ENCODE measurements at places on chromosomes 1 and 21.

GRCh38 chr1:84570436-84571149 is 3.6 kb downstream of the CTBS start:
- DNase-seq: peak; percentile 58

GRCh38 chr1:9118186-9118585 is 10.7 kb downstream of the GPR157 start:
- no peak for DNase-seq

GRCh38 chr1:201450721-201451291 is 18.2 kb downstream of the PHLDA3 start:
- DNase-seq: no peak

DNA sequence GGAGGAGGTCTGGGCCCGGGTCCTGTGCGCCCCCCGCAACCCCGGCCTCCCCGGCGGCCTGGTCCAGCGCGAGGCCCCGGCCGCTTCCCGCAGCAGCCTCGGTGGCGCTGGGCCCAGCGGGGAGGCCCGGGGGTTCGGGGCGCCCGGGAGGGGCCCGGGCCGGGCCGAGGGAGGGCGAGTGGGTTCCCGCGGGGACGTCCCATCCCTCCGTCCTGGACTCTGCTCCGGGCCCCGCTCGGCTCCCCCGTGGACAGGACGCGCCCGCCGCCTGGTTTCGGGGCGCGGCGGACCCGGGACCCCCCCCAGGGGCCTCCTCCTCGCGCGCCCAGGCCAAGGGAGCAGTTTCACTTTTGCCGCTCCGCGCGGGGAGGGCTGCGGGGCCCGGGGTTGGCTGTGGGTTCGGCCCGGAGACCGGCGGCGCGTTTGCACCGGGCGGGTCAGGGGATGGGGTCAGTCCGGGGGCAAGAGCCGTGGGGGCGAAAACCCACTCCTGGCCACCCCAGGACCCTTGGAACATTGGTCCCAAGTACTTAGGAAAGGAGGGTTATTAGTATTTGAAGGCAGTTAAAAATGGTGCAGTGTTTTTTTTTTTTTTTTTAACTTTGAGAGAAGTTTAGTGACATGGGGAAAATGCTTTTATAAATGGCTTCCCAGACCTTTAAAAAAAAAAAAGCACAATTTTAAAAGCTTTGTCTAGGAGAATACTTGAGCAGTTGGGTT is 677 bp downstream of the AGPAT3 start:
- no peak for DNase-seq

GRCh38 chr1:184158896-184159681 is 107.6 kb downstream of the TSEN15 start:
- DNase-seq: no peak

- DNase-seq: no peak
Observed at GRCh38 chr1:23424293-23425192, at the start of gene TCEA3. Gene TCEA3 (minus strand): TSS chr1:23424748. CDS start chr1:23424633, 115 bp downstream.

DNA sequence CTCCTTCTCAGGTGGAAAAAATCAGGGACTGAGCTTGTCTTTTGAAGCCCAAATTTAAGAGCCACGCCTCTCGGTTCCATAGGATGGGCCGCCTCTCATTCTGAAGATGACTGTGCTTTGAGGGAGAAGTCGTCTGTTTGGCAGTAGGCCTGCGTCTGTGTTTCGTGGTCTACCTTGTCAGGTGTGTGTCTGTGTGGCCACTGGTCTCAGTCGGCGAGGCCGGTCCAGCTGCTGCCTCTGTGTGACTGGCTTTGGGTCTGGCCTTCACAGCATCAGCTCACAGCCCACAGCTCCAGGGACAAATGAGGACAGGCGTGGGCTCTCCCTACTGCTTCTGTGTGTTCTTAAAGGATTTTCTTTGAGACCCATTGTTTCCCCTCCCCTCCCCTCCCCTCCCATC is 50.3 kb downstream of the B3GALT5 start:
- DNase-seq: no peak

DNA sequence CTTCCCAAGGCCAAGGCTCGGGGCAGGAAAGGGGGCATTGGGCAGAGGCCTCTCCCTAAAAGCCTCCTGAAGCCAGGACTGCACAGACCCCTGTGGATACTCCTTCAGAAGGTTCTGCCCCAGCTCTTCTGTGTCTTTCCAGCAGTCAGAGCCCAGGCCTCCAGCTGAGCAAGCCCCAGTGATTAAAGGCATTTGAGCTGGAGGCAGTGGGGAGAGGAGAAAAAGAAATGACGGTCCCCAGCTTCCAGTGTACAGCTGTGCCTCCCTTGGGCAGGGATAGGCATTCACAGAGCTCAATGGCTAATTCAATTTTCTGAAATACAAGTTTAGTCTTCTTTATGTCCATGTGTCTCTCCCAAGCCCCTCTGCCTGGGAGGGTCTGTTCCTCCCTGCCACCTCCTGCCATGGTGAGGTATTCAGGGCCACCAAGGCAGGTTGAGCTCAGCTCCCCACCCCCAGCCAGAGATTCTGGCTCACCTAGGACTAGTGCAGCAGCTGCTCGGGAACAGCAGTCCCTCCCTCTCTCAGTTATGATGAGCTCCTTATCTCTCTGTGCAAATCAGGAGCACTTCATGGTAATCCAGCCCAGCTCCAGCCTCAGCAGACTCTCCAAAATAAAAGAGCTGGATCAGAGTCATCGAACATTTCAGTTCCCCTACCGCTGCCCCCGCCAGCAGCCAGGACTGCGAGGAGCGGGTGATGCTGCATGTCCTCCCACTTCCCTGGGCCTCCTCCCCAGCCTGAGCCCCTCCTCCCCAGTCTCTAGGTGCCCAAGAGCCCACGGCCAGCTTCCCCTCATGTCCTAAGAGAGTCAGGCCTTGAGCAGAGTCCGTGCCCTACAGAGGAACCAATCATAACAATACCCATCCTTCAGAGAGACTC is 208.4 kb upstream of the ZC3H12A start:
- no peak for DNase-seq

- no peak for DNase-seq
Observed at GRCh38 chr1:43812579-43812978, 105.2 kb downstream of the ST3GAL3 start.

- peak; percentile 92 for DNase-seq
Observed at GRCh38 chr1:180231506-180231921, 1.4 kb downstream of the LHX4 start.

GRCh38 chr1:243447347-243447746 is 191.5 kb downstream of the SDCCAG8 start:
- DNase-seq: no peak

GRCh38 chr1:84505493-84506001 is 639 bp upstream of the SPATA1 start:
- peak; percentile 65 for DNase-seq

- peak; percentile 74 for DNase-seq
Observed at GRCh38 chr1:45012639-45013278, 705 bp downstream of the UROD start.

- no peak for DNase-seq
Observed at GRCh38 chr1:167648978-167649744, 19.1 kb downstream of the RCSD1 start.

DNA sequence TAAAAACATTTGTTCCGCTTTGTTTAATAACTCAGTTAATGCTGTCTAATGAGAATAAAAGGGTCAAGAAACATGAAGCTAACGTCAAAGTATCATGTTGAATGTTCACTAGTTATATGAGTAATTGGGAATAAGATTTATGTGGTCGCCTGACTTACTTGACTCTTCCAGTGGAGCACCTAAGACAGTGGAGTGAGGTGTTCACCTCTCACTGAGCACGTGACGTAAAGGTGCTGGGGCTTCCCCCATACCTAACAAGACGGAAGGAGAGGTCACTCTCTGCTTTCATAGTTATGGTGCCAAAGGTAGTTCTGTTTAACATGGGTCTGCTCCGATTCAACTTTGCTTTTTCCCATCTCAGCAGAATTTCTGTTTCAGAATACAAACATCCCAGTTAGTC is 686 bp downstream of the KMO start:
- DNase-seq: no peak

DNA sequence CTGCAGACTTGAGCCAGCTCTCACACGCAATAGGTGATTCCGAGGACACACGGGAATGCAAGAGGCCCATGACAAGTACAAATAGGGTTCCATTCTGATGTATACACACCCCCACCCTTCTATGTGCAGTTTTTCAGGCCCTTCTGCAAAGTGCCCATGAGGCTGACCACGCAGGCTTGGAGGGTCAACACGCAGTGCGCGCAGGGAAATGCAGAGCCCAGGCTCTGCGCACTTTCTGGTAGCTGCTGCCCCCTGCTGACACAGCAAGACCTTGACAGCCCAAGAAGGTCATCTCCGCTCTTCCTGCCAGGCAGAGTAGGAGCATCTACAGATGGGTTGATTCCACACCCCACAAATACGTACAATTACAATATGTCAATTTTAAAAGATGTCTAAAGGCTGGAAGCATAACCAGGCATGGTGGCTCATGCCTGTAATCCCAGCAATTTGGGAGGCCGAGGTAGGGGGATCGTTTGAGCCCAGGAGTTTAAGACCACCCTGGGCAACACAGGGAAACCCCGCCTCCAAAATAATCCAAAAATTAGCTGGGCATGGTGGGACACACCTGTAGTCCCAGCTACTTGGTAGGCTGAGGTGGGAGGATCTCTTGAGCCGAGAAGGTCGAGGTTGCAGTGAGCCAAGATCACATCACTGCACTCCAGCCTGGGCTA is 18.5 kb downstream of the SH3BP5L start:
- peak; percentile 56 for DNase-seq

DNA sequence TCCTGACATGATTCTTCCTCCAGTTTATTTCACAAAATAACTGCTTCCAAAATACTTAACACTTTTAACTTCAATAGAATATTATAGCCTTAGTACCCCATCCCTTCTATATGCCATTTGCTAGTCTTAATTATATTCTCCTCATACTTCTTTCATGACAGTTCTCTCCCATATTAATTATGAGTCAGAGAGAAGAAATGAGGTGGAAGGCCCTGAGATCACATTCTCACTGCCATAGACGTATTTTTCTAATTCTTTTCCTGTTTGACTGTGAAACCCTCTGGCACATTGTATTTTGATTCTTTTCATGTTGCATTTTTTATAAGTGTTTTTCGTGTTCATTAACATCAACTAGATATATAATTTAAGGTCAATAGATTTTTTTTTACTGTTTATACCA is 88.4 kb downstream of the GTF2B start:
- DNase-seq: peak; percentile 26

GRCh38 chr1:23896491-23896890 is 16.7 kb downstream of the CNR2 start:
- DNase-seq: no peak

DNA sequence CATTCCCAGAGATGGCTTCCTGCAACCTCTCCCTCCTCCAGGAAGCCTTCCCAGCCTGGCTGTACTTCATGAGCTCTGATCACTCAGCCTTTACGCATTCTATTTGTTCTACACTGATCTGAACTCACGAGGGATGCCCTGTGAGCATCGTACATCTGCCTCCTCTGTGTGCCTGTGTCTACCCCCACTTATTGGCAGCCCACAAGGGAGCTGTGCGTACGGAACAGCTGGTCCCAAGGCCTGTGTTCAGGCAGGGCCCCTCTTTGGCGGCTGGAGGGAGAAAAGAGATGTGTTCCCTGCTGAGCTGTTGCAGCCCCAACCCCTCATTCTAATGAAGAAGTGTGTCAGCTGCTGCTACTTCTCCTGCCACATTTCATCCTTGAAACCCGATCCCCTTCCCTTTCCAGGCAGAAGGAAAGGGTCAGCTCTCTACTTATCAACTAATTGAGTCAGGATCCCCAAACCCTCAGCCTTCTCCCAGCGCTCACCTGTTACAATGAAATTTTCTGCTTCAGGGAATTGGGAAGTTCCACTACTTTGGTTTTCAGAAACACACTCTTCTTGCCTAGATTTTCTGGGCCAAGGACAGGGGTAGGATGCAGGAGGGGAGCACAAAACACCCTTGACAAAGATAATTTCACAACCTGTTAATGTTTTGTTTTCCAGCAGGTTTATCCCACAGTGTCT is 3.2 kb downstream of the INKA2 start:
- no peak for DNase-seq

DNA sequence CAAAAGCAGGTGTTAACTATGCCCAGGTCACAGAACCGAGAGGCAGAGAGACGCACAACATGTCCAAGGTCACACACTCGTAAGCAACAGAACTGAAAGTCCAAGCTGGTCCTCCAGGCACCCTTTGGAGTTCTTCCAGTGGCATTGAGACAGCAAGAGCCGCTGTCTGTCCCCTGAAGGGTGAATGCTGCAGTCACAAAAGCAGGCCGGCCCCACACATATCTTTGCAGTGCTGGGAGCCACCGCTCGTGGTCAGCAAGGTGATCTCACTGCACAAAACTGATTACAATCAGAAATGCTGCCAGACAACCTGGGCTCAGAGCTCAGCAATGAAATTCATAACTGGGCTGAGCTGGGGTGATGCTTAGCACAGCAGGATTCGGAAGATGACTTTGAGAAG is 47.4 kb upstream of the RAB4A start:
- no peak for DNase-seq

GRCh38 chr1:79042117-79042516 is 35.6 kb upstream of the ADGRL4 start:
- DNase-seq: peak; percentile 45

DNA sequence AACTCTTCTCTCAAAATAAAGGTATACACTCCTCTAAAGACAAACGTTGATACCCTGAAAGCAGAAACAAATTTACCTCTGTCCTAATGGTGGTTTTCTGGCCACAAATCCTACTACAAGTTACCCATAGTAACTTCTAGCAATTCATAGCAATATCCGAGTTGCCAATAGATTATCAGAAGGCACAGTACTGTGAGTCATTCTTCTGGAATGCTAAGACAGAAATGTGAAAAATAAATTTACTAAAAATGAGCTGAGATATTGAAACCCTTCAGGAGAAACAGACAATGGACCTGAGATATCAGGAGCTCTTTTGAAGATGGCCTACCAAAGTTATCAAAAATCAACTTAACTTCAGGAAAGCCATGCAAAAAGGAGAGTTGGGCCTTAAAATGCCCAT is 715.0 kb upstream of the ADAMTS5 start:
- DNase-seq: no peak

DNA sequence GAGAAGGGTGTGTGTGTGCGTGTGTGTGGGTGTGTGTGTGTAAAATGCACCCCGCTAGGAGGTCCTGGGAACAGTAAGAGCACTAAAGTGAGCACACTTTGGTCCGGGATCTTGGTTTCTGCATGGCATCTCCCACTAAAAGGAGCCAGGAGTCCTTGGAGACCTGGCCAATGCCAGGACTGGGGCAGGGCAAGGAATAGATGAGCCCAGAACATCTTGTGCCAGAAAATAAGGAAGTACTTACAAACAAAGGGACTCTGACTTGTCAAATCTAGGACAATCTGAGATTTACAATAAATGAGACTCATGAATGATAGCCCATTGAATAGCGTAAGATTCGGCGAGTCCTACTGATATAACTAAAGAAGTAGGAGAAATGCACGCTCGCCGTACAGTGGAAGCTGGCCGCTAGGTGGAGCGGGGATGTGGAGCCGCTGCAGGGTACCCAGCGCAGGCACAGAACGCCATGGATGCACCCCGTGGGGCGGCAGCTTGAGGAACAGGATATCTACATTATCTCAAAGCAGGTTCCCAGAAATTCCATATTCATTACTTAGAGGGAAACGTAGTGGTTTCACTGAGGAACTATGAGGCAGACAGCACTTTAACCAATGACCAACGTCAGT is 7.1 kb downstream of the SLC37A1 start:
- no peak for DNase-seq

DNA sequence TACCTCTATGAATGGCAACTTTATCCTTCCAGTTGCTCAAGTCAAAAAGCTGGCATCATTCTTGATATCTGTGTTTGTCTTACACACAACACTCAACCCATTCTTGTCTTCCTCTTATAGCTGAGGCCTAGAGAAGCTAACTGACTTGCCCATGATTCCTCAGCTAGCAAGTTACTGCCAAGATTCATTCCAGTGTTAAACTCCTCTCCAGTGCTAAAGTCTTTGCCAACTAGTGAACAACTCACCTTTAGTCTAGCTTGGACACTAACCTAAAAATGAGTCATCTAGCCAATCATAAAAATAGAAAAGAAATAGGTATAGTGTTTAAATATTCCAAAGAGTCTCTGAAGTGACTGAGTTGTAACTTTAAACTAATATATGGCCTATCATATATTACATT is 45.6 kb upstream of the RGS2 start:
- DNase-seq: no peak
